ENCODE measurements at places on chromosomes 7 and 10. TPM values are rescaled to one million over a fixed set of nuclear protein-coding genes. Genes with fewer than 3 reads are reported as not detected.

MAPK8 gene
- 35.8 TPM for total RNA-seq

SFXN4 gene
- total RNA-seq: 39.2 TPM

DNA sequence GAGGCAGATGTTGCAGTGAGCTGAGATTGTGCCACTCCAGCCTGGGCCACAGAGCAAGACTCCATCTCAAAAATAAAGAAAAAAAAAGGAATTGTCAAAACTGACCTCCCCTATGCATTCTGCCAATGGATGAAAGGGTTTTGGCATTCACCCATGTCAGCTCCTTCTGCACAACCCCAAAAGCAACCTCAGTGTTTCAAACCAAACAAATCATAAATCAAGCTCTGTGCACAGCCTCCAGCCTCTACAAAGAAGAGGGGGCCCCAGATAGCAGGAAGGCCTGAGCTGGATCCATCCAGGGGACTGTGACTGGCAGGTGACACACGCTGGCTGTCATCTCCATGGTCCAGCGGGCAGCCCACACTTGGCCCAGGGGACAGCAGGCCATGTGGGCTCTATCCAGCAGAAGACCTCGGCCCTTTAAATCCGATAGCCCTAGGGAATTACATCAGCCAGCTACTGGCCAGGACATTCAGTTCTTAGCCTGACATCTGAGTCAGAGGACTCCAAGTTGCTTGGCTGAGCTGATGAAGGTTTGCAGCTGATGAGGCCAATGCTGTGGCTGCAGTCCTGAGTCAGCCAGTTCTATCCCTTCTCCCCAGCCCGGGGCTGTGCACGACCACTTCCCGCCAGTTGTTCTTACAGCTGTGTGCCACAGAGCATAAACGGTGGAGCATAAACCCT, 52.0 kb upstream of the FIGNL1 start:
- peak; percentile 65 for DNase-seq

PHYH gene
- 174 TPM for total RNA-seq

DNA sequence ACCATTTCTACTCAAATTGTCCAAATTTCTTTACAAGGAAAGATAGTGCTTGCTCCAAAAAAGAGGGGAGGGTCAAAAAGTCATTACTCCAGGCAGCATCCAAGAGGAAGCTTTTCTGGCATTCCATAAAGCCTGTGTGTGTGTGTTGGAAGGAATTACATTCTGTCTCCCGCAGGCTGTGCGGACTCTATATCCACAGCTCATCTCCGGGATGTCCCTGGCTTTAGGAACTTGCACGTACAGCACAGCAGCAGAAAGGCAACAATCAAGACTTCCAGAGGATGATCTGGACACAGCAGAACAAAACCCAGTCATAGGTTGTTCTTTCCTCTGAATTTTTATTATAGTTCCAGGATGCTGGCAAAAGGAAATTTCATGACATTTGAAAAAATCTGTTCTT, 94.8 kb downstream of the ITIH5 start:
- DNase-seq: no peak

GRCh38 chr7:105707381-105707780, 126.1 kb upstream of the EFCAB10 start:
- no peak for DNase-seq

DNA sequence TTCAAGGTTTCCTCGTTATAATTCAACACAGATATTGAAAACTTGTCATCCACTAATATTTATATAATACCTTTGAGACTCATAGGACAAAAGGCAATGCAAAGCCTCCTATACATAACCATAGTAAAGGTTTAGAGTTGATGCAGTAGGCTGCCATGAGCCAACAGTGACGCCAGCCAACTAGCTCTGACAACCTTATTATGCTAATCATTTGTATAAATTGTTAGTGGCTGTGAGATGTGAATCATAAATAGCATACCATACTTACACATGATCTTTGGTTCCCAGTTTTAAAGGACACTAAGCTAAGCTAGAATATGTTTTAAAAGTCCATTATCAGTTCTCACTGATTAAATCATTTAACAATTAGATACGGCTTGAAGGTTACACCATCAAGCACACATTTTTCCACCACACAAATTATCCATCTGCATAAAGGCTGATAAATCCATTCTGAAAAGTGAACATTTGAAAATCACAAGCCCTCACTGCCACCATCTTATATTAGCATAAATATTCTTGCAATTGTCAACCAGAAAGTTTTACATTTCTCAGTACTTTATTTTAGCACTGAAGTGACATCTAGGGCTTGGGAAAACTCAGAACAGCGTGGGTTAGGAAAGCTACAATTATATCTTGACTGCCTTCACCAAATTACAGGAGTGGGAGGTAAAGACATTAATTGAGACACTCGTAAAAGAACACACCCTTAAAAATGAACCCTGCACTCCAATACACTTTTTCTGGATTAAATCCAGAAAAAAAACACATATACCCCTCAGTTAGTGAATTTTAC, 30.7 kb downstream of the COA1 start:
- DNase-seq: no peak

- DNase-seq: peak; percentile 74
Measured at GRCh38 chr7:140672382-140673062, at the start of gene ADCK2. TSS of gene ADCK2 (plus strand) at chr7:140672945. CDS start at chr7:140673331, 386 bp downstream.

DNA sequence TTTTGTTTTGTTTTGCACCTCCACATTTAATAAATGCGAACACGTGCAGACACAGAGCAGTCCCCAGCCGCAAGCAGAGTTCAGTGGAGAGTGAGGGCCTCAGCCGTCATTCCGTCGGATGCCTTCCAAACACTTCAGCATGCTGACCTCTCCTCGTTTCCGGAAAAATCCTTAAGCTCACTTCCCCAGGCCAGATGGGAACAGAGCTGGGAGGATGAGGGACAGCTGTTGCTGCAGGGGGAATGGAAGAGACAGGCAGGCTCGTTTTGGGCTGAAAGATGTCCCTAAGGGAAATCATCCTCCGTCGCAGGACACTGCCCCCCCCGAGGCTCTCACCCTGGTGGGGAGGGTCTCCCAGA, 17.2 kb upstream of the FGFR2 start:
- peak; percentile 53 for DNase-seq

- DNase-seq: no peak
Measured at GRCh38 chr7:159032753-159033472, 111.8 kb downstream of the VIPR2 start.

DNA sequence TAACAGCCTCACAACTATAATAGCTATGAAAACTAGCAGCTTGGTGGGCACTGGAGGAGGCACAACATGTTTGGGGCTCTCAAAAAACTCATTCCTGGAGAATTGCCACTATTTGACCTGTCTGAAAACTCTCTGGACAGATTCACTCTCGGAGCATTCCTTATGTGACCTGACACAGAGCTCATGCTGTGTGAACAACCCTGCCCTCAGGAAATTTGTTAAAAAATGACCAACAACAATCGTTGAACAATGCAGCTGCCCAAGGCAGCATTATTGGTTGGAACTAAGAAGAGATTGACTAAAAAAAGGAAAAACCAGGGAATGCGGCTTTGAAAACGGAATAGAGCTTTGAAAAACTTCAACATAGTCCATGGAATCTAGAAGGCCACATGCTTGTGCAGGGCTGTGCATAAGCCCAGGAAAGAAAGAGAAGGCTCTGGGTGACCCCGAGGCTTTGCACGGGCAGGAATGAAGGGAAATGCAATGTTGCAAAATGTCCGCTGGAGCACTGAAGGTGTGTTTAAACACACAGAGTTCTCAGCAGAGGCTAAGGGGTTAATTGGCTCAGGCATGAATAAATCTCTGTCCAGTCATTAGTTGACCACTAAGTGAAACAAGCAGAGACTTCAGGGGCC, 52.8 kb downstream of the NAMPT start:
- no peak for DNase-seq

- DNase-seq: no peak
Measured at GRCh38 chr10:1214882-1215540, 158.8 kb downstream of the WDR37 start.

DNA sequence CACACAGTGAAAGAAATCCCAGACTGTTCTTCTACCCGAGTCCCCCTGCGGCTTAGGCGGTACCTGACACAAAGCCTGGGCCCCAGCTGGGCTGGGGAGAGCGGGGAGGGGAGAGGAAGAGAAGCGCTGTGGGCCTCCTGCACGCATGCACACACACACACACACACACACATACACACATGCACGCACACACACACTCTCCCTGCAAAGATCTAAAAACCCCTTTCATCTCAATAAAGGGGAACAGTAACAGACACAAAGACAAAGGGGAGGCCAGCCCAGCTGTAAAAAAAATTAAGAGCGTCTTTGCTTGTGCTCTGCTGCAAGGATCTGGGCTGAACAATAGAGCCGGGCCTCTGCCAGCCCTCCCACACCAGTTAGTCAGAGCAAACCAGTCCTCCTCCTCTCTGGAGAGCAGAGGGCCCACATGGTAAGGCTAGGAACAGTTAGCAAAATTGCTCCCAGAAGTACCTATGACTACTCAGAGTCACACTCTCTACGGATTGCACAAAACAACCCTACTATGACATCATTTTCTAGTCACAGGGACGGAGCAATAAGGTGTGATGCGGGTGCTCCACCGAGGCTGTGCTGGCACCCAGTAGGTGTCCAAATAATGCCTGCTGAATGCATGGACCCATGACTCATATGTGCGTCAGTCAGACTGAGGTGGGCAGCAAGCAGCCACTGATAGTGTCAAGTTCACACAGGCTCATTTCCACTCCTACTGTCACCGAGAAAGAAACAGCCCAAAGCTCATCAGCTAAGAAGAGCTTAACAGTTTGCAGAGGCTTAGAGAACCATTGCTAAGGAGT, 9.2 kb downstream of the ITPRIP start:
- peak; percentile 77 for DNase-seq

FXYD4 gene
- 0.42 TPM for total RNA-seq

CNPY4 gene
- total RNA-seq: 8.6 TPM

DNA sequence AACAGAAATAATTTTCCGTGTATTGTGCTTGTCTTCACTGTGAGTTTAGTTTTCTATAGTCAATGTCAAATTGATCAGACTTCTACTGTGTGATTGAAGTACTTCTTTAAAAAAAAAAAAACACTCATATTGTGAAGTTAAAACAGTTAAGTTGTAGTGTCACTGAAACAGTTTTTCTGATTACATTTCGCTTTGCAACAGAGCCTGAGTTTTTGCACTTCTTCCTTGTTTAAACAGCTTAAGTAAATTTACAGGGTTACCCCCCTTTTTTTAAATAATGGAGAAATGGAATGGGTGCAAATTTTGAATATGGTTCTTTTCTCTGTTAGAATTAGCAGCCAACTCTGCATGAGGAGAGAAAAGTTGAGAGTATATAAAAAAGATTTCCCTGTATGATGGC, 117.3 kb downstream of the VTI1A start:
- DNase-seq: no peak

CCDC201 gene
- total RNA-seq: not detected

DNA sequence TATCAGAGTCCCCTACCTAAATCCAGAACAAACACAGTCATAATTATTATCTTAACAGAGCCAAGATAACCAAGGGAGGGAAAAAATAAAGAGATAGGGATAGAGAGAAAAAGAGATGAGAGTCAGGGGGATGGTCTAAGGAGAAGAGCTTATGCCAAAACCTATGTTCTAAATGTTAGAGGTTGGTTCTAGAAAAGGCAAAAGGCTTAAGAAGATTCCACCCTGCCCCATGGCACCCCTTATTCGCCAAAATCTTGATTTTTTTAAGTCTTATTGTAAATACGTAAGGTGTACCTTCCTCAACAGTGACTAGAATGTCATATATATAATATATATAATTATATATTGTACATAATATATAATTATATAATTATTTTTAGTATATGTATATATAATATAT, 29.6 kb upstream of the CTNNA3 start:
- no peak for DNase-seq

DNA sequence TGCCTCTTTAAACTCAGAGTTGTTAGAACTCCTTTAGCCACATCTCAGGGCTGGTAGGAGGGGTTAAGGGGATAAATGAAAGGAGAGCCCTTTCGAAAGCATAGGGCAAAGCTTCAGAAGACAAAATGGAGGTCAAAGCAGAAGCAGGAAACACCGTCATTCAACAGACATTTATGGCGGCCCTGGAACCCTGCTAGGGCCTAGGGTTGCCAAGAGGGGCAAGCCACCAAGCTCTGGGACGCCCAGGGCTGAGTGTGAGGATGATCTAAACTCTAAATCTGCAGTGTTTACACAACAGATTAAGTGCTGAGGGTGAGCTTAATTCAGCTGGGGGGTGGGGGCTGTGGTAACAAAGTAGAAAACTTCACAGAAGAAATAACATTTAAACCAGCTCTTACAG, 79.0 kb upstream of the NFE2L3 start:
- DNase-seq: no peak

C7orf57 gene
- not detected for total RNA-seq

- peak; percentile 40 for DNase-seq
Measured at GRCh38 chr10:107163881-107164861, at the start of gene SORCS1. TSS of gene SORCS1 (minus strand) at chr10:107164706.

DNA sequence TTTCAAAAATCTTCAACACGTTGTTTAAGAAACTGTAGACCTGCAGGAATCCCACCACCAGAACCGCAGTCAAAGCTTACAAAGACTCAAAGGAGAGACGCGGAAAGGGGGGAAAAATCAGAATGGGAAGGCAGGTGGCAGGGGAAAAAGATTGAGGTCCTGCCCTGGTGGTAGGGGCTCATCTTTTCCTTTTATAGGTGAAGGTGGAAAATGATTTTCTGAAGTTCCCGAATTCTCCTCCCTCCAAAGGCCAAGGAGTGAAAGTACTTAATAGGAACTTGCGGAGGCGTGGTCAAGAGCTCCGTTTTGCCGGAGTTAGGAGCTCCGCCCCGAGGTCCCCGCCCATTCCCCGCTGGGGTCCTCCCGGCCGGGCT, 724 bp downstream of the BBIP1 start:
- DNase-seq: peak; percentile 96

- DNase-seq: no peak
Measured at GRCh38 chr7:129828989-129829736, 123.6 kb downstream of the UBE2H start.

- no peak for DNase-seq
Measured at GRCh38 chr10:121753726-121754476, 155.7 kb upstream of the FGFR2 start.

GRCh38 chr10:24617771-24618396, 105.8 kb downstream of the ARHGAP21 start:
- DNase-seq: peak; percentile 44

GRCh38 chr7:130719541-130719940, 14.5 kb downstream of the KLF14 start:
- DNase-seq: no peak

DNA sequence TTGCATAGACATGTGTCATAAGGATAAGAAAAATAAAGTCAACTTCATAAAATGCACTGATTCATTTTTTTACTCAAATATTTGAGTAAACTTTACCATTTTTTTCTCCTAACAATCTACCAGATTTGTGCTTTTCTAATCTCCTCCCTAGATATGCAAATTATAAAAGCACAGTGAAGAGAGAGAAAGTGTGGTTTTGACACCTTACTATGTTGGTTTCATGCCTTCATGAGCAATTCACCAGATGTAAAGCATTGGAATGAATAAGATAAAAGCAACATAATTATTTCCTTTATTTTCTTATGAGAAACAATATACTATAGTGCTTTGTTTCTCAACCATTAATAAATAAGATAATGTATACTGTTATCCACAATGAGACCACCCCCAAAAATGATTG, 432.5 kb upstream of the PCDH15 start:
- no peak for DNase-seq

DDC gene
- total RNA-seq: not detected

GRCh38 chr10:110147961-110148360, 59.4 kb upstream of the MXI1 start:
- no peak for DNase-seq

- no peak for DNase-seq
Measured at GRCh38 chr7:128407751-128408708, 1.8 kb downstream of the IMPDH1 start.

ZNF467 gene
- 4.0 TPM for total RNA-seq

WASHC2A gene
- 55.0 TPM for total RNA-seq

KNDC1 gene
- total RNA-seq: not detected

GRCh38 chr7:155216475-155217272, 81.0 kb upstream of the INSIG1 start:
- no peak for DNase-seq

GRCh38 chr7:29488977-29489376, 74.7 kb upstream of the PRR15 start:
- no peak for DNase-seq

All from heart right ventricle (tissue), 16 donors.